Effector memory CD4-positive, alpha-beta T cell (primary cell): ENCODE measurements at places on chromosomes 6 and 20.

GRCh38 chr20:8213831-8214587 is 81.9 kb downstream of the PLCB1 start:
- no peak for DNase-seq

DNA sequence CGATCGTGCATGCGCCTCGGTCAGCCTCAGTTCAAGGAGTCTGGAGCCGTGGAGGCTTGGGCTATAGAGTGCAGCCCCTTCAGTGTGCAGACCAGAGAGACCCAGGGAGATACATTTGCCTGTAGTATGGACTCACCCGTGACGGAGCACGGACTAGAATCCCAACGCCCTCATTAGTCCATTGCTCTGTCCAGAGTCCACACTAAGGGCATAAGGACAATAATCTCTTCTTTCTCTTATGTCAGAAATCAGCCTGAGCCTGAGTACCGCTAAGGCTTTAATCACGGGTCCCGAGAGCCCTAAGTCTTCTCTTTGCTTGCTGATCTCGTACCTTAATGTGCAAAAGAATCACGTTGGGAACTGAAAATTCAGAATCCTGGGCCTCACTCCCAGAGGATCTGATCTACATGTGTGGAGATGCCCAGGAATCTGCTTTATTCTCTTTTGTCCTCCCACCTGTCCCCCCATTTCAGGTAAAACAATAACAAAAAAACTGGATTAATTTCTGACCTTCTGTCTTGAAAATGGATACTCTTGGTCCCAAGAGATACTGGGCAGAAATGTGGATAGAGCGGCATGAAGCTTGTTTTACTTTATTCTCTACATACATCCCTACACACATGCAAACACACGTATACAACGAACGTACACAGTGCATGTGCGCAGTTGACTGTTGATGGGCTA is 671 bp downstream of the BPHL start:
- no peak for DNase-seq

DNA sequence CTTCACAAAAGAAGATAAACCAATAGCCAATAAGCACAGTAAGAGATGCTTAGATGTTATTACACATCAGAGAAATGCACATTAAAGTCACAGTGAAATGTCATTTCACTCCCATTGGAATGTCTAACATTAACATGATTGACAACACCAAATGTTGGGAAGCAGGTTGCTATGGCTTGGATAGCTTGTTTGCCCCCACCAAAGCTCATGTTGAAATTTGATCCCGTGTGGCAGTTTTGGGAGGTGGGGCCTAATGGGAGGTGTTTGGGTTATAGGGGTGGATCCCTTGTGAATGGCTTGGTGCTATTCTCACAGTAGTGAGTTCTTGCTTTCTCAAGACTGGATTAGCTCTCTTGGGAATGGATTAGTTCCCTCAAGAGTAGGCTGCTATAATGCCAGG is 44.8 kb downstream of the MRAP2 start:
- no peak for DNase-seq

- DNase-seq, result no peak
These were observed 9.2 kb downstream of the ZHX3 start for GRCh38 chr20:41308290-41308711.

- no peak for DNase-seq
These were observed 61.0 kb upstream of the MAFB start for GRCh38 chr20:40749985-40750506.

- DNase-seq, result no peak
These were observed 251.2 kb downstream of the BCKDHB start for GRCh38 chr6:80357674-80358073.

- DNase-seq, result no peak
These were observed 57.7 kb downstream of the RSPO3 start for GRCh38 chr6:127176146-127176545.

GRCh38 chr6:11431455-11431937 is 106.1 kb upstream of the TMEM170B start:
- no peak for DNase-seq

GRCh38 chr6:42520786-42521607 is 42.8 kb upstream of the UBR2 start:
- no peak for DNase-seq

DNA sequence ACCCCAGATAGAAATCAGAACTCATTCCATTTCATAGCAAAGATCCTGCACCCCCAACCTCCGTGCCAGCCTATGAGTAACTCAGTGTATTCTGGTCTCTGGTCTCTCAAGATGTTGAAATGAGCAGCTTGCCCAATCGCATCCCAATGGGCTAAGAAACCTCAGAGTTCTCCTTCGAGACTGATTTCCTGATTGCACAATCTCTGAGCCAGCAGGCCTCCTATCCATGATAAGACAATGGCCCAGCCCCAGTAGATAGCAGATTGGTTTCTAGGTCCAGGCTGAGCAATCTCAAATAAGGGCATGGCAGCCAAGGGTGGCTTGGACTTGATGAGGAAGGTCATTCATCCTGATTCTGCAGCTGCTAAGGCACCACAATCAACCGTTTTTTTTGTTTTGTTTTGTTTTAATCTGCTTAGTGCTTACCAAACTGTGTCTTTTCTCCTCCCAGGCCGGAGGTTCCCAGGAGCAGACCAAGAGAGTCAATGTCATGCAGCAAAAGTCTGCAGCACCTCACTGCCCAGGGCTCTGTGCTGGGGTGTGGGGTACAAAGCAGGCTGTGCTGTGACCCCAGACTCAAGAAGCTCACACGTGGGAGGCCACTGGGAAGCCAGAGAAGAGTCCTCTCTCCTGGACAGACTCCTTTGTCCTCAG is 125.1 kb upstream of the NXT1 start:
- no peak for DNase-seq

- no peak for DNase-seq
These were observed 8.2 kb downstream of the REV3L start for GRCh38 chr6:111474771-111475170.

DNA sequence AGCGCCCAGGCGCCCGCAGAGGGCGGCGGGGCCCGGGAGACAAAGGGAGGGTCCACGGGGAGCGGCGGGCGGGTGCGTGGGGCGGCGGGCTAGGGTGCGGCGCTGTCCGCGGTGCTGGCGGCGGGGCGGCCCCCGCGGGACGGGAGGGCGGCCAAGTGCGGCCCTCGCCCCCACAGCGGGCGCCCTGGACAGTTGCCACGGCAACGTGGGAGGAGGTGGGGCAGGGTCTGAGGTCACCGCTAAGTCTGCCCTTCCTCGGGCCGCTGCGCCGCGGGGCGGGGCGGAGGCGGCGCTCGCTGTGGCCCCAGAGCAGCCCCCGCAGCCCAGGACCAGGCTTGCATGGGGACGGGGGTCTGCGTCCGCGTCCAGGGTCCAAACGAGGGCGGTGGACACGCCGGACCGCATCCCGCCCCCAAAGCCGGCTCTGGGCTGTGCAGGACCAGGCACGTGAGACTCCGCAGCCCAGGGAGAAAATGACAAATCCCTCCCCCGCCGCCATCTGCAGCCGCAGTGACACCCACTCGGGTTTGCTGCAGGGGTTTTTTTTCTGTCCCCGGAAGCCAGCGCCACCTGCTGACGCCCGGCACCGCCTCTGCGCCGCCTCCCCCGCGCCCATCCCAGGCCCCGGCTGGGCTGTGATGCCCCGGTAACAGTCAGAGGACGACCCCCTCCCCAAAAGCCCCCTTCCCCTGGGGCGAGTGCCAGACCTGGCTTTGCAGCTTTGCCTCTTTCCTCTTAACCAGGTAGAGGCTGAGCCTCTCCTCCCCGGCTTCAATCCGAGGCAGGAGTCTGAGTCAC is 36.8 kb downstream of the YTHDF1 start:
- peak; percentile 45 for DNase-seq

GRCh38 chr6:46528961-46529750 is 37.9 kb upstream of the RCAN2 start:
- no peak for DNase-seq

DNA sequence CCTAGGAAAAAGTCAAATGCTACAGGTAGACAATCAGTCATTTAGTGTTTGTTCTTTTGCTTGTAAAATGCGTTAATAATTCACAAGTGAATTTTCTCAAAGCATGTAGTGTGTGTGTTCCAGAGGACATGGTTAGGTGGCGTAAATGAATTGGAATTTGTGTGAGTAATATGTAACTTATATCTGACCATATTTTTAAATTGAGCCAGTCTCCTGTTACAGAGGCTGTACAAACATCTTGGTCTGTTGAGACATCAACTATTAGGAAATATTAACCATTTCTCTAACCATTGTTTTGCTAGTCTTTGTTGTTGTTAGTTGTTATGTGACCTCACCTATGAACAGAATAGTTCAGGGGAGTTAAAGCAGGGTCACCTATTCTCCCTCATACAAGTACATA is 22.7 kb downstream of the MCM8 start:
- DNase-seq, result no peak

DNA sequence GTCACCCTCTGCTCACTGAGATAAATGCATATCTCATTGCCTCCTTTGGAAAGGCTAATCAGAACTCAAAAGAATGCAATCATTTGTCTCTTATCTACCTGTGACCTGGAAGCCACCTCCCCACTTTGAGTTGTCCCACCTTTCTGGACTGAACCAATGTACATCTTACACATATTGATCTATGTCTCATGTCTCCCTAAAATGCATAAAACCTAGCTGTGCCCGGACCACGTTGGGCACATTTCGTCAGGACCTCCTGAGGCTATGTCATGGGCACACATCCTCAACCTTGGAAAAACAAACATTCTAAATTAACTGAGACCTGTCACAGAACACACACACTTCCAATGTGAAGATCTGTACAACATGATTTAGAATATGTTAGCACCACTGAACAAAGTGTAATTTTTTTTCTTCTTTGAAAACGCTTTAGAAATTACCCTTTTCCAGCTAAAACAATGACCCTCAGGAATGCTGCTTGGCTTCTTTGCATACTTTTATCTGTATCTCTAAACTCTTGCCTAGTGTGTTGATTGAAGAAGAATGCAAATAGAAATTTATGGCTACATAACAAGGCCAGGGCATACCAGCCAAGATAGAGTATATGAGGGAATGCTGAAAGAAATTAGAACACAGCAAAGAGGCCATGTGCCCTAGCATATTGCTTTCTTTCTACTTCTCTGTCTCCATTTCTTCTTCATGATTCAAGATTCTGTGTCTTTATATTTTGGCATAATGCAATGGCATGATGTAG is 84.6 kb upstream of the DST start:
- no peak for DNase-seq

- no peak for DNase-seq
These were observed 231.6 kb downstream of the THBS2 start for GRCh38 chr6:169022079-169022478.

DNA sequence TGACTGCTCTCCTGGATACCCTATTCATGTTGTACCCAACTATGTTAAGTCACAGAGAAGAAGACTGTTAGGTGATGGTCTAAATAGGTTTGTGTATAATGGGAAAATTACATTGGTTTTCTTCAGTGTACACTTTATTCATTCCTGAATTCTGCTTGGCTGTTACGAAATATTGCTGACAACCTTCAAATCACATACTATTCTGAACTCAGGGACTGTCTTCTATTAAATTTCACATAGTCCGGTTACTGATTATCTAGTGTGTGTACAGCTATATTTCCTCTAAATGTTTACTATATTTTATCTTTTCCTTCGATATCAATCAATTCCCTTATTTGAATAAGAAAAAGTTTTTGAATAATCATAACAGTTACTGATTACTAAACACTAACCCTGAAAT is 1090.3 kb upstream of the CITED2 start:
- DNase-seq, result no peak

DNA sequence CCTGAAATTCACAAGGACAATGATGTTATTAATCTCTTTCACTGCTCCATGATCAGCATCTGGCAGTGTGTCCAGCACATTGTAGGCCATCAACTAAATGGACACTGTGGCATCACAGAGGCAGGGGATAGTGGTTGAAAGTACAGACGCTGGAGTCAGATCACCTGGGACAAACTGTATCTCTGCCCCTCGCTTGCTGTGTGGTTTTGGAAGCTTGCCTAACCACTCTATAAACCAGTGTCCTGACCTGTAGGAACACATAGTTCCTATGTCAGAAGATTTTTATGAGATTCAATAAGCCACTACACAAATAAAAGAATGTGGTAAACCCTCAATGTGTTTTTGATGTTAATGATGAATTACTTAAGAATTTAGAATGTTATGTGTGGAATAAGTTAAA is 219.3 kb upstream of the RNF217 start:
- DNase-seq, result no peak

DNA sequence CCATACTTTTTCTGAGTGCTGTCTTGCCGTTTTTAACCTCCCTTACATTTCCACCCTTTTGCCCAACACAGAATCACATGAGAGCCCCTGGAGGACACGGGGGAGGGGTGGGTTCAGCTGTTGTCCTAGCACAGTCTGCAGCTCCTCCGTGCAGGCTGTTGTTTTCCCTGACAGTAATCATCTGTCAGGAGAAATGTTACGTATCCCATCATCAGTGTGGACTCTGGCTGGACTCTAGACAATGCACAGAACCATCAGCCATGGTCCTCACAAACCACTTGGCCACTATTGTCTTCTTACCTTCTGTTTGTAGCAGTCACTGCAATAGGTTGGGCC is 92.1 kb downstream of the RIN2 start:
- no peak for DNase-seq

- no peak for DNase-seq
These were observed 62.0 kb upstream of the CD83 start for GRCh38 chr6:14055541-14055940.

GRCh38 chr20:46562373-46563169 is 12.1 kb upstream of the OCSTAMP start:
- DNase-seq, result no peak

DNA sequence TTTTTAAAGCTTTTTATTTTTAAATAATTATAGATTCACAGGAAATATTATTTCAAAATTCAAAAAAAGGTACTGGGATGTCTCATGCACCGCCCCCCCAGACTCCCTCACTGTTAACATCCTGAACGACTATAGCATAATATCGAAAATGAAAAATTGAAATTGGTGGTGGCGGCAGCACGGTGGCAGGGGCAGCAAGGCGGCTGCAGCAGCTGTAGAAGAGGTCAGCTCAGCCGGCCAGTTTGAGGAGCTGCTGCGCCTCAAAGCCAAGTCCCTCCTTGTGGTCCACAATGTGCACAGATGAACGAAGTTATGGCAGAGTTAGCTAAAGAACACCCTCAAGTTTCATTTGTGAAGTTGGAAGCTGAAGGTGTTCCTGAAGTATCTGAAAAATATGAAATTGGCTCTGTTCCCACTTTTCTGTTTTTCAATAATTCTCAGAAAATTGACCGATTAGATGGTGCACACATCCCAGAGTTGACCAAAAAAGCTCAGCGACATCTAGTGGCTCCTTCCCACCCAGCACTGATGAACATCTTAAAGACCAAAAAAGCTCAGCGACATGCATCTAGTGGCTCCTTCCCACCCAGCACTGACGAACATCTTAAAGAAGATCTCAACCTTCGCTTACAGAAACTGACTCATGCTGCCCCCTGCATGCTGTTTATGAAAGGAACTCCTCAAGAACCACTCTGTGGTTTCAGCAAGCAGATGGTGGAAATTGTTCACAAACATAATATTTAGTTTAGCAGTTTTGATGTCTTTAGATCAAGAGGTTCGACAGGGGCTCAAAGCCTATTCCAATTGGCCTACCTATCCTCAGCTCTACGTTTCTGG is 100.8 kb downstream of the FAM217A start:
- DNase-seq, result peak; percentile 15

- no peak for DNase-seq
These were observed 15.1 kb downstream of the RMND1 start for GRCh38 chr6:151436802-151437201.

GRCh38 chr6:166849749-166850183 is 106.6 kb downstream of the RNASET2 start:
- no peak for DNase-seq
